ENCODE measurements at places on chromosomes 3 and 15.

DNA sequence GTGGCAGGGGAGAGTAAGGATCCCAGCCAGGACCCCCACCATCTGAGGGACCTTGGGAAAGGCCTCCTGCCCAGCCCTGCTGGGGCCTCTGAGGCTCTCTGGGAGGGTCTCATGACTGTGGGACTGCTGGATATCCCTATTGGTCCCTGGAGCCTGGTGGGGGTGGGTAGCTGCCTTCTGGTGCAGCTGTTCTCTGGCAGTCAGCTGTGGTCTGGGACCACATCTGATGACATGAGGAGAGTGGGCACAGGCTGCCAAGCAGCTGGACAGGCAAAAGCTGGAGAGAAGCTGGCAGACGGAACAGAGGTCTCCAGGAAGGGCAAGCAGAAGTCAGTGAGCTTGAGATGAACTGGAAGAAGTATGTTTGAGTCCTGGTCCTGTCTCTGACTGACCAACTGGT lies 22.4 kb downstream of the PLEKHO2 start:
- no peak for DNase-seq
- H3K4me3 ChIP-seq, result no peak overlapping the region
- no peaks in the 10 kb centered on the region for H3K27me3 ChIP-seq
- H3K4me1 ChIP-seq, result no peaks in the 10 kb centered on the region
- no peak overlapping the region for H3K27ac ChIP-seq

GRCh38 chr15:68407886-68408881 lies 23.8 kb downstream of the ITGA11 start:
- no peaks in the 10 kb centered on the region for H3K4me1 ChIP-seq
- no peak overlapping the region for H3K4me3 ChIP-seq
- no peak overlapping the region for H3K27ac ChIP-seq
- H3K36me3 ChIP-seq, result no peaks in the 10 kb centered on the region
- DNase-seq, result no peak

DNA sequence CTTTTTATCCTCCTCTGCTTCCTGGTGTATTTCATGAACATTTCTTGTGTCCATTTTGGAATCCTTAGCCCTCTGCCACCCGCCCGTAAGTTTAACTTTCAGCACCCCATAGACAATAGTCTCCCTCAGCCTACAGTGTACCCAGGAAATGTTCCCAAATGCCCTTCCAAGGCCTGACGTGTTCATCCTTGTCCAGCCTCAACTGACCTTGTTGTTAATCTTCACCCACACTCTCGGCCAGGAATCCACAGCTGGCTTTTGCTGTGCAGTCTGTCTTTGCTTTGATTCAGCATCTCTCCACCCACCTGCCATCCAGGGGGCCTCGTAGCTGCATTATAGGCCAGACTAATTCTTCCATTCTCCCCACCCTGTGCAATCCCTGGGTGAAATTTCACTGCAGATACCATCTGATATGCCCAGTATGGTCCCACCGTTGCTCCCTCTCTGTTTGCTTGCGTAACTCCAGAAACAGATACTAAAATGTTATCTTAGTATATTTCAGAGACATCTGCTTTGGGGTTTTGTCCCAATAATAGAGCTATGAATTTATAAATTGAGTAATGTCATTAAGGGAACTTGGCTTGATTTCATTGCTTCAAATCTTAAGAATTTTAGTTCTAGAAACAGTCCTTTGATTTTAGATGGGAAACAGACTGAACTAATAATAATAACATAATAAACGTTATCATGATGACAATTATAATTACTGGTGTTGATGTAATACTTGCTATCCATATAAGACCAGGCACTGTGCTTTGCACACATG lies 16.6 kb downstream of the GUCA1C start:
- DNase-seq, result no peak
- no peaks in the 10 kb centered on the region for H3K36me3 ChIP-seq
- H3K27me3 ChIP-seq, result no peaks in the 10 kb centered on the region
- no peaks in the 10 kb centered on the region for H3K4me1 ChIP-seq
- no peak overlapping the region for H3K27ac ChIP-seq

DNA sequence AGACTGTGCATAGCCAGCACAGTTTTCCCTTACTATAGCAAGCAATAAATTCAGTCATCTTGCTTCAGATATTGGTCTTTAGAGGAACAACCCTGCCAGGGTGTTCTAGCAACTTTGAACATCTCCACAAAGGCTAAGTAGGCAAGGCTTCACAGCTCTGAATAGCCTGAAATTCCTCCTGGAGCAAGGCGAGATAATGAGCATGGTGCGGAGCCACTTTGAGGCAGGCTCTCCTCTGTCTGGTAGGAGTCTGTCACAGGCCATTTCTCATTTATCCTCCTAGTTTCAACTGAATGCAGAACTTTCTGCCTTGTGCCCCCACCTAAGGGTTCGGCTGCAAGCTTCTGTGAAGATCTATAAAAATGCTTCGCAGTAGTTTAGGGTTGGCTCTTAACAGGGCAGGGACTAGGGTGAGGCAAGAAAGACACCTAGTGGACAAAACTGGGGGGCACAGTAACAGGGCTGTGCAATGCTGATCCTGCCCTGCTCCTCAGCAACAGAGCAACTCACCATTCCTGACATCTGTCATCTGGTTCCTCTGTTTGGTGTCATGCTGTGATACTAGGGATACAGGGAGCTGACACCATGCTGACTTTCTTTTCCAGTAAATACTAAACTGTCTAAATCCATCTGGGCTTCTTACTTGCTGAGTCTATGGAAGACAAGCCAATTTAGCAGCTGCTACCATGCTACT lies 16.6 kb upstream of the EHHADH start:
- H3K27ac ChIP-seq, result no peak overlapping the region
- no peaks in the 10 kb centered on the region for H3K4me1 ChIP-seq
- peaks cover 13% of the 10 kb centered on the region for H3K27me3 ChIP-seq
- DNase-seq, result no peak

GRCh38 chr15:97501291-97501690 lies 459.2 kb upstream of the ARRDC4 start:
- DNase-seq, result no peak
- H3K4me3 ChIP-seq, result no peak overlapping the region
- H3K27ac ChIP-seq, result no peak overlapping the region
- H3K36me3 ChIP-seq, result no peaks in the 10 kb centered on the region
- no peaks in the 10 kb centered on the region for H3K4me1 ChIP-seq

GRCh38 chr15:58546635-58547627 lies 115.1 kb downstream of the LIPC start:
- peaks cover 22% of the 10 kb centered on the region for H3K4me1 ChIP-seq
- no peaks in the 10 kb centered on the region for H3K27me3 ChIP-seq
- H3K36me3 ChIP-seq, result no peaks in the 10 kb centered on the region
- peak overlapping the region; percentile 50 for H3K27ac ChIP-seq

DNA sequence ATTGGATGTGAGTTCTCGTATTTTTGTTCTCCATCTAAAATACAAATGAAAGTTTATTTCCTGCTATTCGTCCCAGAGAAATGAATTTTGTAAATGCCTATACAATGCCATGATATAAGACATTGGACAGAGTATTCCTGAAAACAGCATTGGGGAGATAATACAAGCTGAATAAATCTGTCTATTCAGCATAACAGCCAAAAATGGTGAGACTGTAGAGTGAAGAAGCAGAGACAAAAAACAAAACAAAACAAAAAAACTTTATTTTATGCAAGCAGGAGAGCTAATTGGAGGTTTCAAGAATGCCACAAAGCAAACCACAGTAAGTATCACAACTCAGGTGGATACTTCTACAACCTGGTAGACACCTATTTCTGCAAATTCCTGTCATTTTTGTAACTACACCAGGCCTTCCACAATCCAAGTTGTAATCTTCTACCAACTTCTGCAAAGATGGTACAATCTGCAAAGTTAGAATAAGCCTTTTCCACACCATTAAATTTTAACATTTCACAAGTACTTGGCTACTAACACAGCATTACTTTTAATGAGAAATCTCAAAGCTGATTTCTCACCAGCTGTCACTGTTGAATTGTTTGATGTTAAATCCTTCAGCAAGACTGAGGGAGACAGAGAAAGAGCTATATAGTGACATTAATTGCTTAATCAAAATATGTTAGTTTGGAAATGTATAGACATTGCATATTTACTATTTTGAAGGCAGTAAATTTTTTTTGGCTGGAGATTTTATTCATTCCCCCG lies 163.1 kb downstream of the CLSTN2 start:
- no peaks in the 10 kb centered on the region for H3K27me3 ChIP-seq
- no peaks in the 10 kb centered on the region for H3K36me3 ChIP-seq
- H3K4me3 ChIP-seq, result no peak overlapping the region

DNA sequence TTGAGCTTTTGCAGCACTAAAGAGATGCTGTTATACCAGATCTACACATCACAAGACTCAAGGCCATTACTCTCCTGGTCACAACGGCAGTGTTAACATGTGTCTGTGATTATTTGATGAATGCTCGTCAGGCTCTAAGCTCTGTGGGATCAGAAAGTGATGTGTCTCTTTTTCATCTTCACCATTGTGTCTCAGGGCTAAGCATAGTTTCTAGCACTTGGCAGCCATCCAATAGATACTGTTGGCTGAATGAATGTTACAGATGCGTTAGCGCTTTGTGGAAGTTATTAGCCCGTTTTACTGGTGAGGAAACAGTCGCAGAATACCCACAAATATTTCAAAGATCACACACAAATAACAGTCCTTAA lies 1.2 kb upstream of the FAM81A start:
- no peaks in the 10 kb centered on the region for H3K36me3 ChIP-seq
- H3K4me3 ChIP-seq, result no peak overlapping the region
- H3K27me3 ChIP-seq, result peaks cover 16% of the 10 kb centered on the region
- no peak for DNase-seq
- no peak overlapping the region for H3K27ac ChIP-seq

DNA sequence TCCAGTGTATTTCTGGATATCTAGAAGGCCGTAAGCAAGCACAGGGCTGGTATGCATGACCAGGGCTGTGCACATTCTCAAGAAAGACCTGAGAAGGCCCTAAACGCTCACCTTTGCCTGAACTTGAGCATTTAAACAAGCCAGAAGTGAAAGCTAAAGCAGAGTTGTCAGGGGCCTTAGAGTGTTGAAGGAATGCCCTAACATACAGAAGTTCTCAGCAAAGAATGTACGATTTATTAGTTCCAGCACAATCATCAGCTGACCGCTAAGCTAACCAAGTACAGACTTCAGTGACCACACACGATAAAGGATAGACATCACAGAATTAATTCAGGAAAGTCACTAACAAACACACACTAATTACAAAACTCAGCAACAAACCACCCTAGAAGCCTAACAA lies 8.7 kb downstream of the HLTF start:
- no peaks in the 10 kb centered on the region for H3K4me1 ChIP-seq
- no peak for DNase-seq
- H3K4me3 ChIP-seq, result no peak overlapping the region

DNA sequence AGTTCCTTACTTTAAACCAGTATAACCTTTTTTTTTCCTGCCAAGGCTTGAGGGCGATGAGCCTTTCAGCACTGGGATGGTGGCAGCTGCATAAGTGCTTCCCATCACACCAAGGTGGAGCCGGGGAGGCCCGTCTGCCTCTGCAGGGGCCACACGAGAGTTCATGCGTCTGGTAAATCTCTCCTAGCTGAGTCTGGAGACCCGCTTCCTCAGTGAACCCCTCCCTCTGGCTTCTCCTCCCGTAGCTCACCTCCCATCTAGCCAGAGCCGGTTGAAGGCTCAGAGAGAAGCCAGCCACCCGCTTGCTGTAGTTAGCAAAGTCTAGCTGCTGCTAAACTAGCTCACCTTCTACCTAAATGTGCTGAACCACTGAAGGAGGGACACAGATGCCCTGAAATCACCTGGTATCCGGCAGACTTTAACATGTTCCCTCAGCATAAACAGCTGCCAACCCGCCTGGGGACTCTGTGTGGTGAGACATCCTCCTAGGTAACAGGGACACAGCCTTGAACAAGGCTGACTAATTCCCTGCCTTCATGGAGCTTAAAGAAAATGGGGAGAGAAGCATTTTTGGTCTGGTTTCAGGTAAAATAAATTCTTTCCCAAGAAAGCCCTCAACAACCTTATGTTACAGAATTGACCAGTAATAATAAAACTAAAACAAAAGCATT lies 42.9 kb downstream of the RLBP1 start:
- no peak overlapping the region for H3K4me3 ChIP-seq
- no peaks in the 10 kb centered on the region for H3K4me1 ChIP-seq
